ENCODE measurements at places on chromosomes 6 and 20.

GRCh38 chr20:300345-300990, 3.1 kb downstream of the ZCCHC3 start:
- H3K4me1 ChIP-seq: peaks cover 48% of the 10 kb centered on the region
- DNase-seq: no peak

DNA sequence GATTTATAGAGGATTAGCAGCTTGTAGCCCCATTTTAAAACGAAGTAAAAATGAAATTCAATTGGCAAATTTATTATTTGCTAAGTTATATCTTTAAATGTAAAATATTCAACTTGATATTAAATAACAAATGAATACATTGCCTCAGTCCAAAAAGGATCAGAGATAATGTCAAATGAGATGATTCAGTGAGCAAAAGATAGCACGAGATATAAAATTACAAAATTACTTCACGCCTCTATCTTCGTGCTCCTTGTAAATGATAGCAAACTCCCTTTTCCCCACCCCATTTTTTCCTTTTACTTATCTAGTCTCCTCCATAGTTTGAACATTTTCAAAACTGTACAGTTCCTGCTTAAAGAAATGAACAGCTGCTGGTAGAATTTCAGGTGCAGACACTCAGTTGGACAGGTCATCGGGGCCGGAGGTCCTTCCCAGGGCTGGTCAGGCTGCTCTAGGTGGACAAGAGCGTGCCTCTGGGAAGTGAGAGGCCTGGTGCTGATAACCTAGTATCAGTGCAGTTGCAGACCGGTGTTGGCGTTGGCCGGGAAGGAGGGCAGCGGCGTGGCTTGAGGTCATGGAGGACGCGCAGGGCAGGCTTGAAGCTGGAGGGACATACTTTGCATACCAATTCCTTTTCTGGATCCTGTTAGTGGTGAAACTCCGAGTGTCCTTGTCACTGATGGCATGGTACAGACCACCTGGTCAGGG, 83.9 kb downstream of the CDC5L start:
- DNase-seq: no peak
- H3K27ac ChIP-seq: no peak overlapping the region
- H3K36me3 ChIP-seq: no peaks in the 10 kb centered on the region
- no peaks in the 10 kb centered on the region for H3K27me3 ChIP-seq

GRCh38 chr20:50762045-50762422, 30.7 kb downstream of the PARD6B start:
- H3K27ac ChIP-seq: peak overlapping the region; percentile 67
- no peak for DNase-seq
- H3K36me3 ChIP-seq: no peaks in the 10 kb centered on the region
- no peaks in the 10 kb centered on the region for H3K27me3 ChIP-seq
- peaks cover 27% of the 10 kb centered on the region for H3K4me1 ChIP-seq
- no peak overlapping the region for H3K4me3 ChIP-seq

DNA sequence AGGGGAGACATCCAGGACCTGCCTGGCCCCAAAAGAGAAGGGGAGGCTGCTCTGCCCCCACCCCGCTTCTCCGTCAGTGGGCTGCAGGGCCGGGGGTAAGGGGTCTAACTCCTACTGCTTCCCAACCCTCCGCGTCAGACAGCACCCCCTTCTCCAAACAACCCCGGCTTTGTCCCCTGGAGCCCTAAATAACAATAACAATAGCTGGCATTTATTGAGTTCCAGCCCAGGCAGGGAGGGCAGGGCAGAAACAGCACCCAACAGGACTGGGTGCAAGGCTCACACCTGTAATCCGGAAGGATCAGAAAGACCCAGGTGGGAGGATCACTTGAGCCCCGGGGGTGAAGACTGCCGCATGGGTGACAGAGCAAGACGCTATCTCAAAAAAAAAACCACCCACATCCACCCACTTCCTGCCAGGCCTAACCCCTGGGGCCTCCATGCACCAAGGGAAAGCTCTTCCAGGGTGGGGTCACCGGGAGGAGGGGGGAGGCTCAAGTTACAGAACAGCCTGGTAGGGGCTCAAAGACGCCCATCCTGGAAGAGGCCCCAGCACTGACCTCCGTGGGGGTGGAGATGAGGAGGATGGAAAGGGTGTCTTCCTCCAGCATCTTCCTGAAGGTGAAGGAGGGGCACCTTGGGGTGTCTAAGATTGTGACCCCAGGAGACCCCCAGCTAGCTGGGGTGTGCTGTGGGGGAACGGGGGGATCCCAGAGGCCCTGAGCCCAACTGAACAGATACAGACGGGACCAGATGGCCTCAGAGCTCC, 1.3 kb upstream of the FNDC11 start:
- H3K4me1 ChIP-seq: no peaks in the 10 kb centered on the region
- H3K36me3 ChIP-seq: no peaks in the 10 kb centered on the region
- peaks cover 5% of the 10 kb centered on the region for H3K27me3 ChIP-seq
- DNase-seq: no peak
- H3K27ac ChIP-seq: no peak overlapping the region
- H3K4me3 ChIP-seq: peak overlapping the region; percentile 19

- peaks cover 47% of the 10 kb centered on the region for H3K27me3 ChIP-seq
- H3K36me3 ChIP-seq: no peaks in the 10 kb centered on the region
Measured at GRCh38 chr6:29561606-29562181, 2.2 kb upstream of the UBD start.

DNA sequence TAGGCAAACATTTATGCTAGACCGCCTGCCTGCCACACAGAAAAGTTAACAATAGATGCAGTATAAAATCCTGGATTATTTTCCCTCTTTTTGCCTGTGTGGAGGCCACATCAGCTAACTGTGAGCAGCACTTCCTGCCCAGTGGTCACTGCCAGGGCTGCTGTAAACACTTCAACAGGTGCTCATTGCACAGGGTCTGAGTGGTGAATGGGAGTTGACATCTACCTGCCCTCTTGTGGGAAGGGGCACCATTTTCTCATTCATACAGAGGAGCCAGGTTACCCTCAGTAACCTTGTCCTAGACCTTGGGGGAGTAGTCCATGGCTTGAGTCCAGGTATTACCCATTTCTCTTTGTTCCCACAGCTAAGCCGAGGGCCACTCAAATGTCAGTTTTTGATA, 235.3 kb downstream of the TMEM242 start:
- peaks cover 14% of the 10 kb centered on the region for H3K4me1 ChIP-seq
- DNase-seq: no peak
- no peak overlapping the region for H3K4me3 ChIP-seq
- no peak overlapping the region for H3K27ac ChIP-seq
- H3K36me3 ChIP-seq: peaks cover 8% of the 10 kb centered on the region
- no peaks in the 10 kb centered on the region for H3K27me3 ChIP-seq

DNA sequence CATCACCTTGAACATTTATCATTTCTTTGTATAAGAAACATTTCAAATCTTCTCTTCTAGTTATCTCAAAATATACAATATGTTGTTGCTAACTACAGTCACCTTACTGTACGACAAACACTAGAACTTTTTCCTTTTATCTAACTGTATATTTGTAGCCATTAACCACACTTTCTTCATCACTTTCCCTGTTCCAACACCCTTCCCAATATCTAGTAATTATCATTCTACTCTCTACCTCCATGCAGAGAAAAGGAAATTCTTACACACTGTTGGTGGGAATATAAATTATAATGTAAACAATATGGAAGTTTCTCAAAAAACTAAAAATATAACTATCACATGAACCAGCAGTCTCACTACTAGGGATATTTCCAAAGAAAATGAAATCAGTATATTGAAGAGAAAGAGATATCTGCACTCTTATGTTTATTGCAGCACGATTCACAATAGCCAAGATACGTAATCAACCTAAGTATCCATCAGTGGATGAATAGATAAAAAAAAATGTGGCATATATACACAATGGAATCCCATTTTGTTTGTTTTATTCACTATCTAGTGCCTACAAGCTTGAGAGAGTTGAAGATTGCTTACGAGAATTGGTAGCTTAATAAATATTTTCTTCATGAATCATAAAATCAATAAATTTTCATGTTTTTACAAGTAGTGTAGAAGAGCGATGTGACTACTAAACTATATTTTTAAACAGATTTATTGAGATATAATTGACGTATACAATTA, 2.4 kb downstream of the RHAG start:
- peaks cover 8% of the 10 kb centered on the region for H3K27me3 ChIP-seq
- no peaks in the 10 kb centered on the region for H3K36me3 ChIP-seq
- no peaks in the 10 kb centered on the region for H3K4me1 ChIP-seq
